ENCODE measurements at places on chromosomes 3 and 15.

DNA sequence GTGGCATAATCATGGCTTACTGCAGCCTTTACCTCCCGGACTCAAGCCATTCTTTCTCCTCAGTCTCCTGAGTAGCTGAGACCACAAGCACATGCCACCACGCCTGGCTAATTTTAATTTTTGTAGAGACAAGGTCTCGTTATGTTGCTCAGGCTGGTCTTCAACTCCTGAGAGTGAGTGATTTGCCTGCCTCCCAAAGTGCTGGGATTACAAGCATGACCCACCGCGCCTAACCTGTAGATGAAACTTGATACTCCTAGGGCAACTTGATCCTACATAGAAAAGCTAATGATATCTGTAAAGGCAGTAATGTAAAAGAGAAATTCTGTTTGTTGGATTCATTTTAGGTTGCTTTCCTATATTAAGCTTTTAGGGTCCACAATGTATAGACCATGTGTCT, 391.9 kb upstream of the THRB start:
- DNase-seq, result no peak

DNA sequence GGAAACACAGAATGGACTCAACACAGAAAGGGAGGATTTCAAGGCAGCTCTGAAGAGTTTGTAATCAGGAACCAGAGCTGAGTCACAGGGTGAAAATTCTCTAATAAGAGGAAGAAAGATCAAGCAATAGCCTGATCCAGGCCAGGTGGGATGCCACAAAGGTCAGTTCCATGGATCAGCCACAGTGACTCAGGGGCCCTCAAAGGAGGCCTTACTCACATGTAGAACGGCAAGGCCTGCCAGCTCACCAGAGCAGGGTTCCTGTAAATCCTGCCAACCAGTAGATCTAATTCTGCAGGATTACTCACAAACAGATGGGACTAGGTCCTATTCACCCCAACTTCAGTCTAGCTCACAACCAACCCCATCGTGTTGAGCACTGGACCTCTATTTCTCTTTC, 78.3 kb upstream of the PPP2R3A start:
- peak; percentile 95 for DNase-seq

GRCh38 chr15:92749216-92749615, 93.6 kb upstream of the FAM174B start:
- DNase-seq, result no peak

- DNase-seq, result peak; percentile 49
These were observed 39.0 kb upstream of the IGF1R start for GRCh38 chr15:98609144-98609852.

- no peak for DNase-seq
These were observed 183.6 kb downstream of the DCLK3 start for GRCh38 chr3:36580716-36581115.

- DNase-seq, result no peak
These were observed 31.5 kb upstream of the MECOM start for GRCh38 chr3:169695031-169695430.

DNA sequence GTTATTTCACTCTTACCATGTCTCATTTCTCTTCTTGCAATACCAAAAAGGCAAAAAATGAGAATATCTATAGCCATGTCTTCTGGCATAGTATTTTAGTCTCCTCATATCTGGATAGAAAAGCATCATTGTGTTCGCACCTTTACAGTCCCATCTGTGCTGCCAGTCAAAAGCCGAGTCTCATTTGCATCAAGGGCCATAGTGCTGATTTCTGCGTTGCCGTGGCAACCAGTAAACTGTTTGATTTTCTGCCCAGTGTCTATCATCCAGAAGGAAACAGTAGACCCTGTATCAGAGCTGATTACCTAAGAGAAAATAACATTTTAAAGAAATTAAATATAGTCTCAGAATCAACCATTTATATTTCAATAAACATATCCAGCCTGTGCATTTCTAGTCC, 86.1 kb upstream of the SERPINI2 start:
- DNase-seq, result no peak

DNA sequence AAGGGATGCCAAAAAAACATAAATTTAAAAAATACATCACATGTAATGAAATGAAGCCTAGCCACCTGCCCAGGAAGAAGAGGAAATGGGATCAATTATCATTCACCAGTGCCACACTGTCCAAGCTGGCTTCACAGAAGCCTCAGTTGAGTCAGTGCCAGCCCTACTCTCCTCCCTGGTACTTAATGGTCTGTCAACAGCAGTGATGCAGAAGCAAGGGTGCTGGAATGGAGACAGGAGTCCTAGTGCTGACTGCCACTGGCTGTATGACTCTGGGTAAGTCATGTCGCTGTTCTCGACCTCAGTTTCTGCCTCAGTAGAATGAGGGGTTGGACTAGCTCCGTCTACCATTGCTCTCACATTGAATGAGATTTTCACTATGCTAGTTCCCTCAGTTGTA, 78.5 kb upstream of the LARS2 start:
- DNase-seq, result no peak

DNA sequence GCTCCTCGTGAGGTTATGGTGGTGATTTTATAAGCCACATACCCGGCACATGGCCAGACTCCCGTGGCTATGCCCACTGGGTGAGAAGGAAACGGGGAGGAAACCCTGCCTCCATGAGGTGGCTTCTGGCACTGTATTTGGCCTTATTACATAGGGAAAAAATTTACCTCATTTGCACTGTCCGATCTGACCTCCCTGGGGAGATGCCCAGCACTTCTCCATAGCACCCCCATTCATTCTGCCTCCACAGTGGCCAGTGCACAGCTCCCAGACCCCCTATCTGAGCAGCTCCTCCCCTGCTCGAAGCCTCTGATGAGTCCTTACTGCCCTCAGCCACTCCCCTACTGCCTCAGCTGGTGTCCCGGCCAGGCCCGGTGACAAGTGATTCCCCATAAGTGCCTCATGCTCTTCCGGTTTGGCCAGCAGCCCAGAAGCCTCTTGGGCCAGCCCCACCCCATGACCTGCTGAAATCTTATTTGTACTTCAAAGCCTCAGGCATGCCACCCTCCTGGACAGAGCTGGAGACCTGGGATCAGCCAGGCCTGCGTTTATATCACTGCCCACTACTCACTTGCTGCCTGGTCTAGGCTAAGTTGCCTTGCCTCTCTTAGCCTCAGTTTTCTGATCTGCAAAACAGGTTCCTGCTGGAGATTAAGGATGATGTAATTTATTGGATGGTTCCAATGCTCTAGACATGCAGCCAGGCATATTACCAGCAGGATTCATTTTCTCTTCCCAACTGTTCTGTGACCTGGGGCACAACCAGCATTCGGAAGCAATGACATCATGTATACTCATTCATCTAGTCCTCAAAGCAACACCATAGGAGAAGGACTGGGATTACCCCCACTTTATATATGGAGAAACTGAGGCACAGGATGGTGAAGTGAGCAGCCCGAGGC, 30.6 kb upstream of the SLC6A6 start:
- peak; percentile 79 for DNase-seq

DNA sequence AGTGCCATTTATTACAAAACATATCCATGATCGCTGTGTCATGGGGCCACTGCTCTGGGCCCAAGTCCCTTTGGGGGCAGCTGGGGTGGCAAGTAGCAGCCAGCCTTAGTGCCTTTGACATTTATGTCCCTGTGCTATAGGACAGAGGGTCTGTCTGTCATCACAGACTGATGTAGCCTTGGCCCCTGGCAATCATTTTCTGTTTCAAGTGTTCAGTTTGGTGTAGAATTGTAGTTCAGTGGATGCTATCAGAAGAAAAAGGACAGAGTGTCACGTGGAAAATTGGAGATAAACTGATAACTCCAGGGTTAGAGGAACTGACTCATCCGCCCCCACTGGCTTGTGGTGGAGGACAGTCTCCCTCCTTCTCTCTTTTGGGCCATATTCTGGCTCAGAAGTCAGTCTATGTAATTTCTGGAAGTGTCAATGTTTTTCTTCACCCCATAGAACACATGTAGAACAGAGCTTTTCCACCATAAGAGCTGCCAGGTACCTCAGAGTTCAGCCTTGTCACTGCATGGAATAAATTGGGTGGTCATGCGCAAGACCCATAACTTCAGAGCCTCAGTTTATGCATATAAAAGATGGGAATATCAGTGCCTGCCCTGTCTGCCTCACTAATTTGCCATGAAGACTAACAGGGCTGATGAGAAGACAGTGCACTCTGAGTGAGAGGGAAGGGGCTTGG, 4.5 kb upstream of the MRPS22 start:
- DNase-seq, result no peak

DNA sequence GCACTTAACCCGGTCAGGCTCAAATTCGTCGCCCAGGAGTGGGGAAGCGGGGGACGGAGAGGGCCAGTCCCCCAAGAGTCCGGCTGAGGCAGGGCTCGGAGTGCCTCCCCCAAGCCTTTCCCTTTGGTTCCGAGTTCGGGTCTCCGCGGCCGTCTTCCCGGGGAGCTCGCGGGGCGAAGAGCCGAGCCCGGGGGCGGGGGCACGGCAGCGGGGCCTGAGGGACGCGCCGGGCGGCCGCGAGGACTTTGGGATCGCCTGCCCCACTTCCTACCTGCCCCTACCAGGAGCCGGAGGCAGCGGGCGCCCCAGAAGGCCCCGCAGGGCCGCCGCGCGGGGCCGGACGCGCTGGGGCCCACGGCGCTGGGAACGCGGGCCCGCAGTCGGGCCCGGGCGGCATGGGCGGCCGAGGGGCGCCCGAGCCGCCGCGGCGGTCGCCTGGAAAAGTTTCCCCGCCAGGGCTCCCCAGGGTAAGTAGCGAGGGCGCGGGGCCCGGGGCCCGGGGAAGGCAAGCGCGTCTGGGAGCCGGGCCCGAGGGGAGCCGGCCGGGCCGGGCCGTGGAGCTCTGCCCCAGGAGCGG, 2.8 kb downstream of the FURIN start:
- DNase-seq, result no peak

DNA sequence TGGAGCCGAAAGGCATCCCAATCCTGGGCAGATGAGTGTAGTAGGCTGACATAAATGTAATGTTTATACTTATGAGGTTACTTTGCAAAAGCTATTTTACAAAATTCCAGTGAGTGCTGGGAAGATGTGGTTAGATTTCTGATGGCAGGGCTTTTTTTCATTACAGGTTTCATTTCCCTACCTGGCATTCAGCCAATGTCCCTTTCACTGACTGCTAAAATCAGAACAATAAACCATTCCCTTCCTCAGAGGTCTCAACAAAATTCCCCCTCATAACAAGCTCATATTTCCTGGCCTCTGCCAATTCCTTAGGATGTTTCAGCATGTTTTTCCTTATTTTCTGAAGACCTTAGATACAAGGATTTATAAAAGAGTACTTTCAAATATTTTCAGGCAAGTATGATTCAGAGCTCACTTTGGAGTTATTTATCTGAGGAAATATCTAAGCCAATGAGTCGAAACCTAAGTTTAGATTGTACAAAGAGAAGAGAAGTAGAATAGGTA, 40.9 kb upstream of the CCDC80 start:
- peak; percentile 76 for DNase-seq

DNA sequence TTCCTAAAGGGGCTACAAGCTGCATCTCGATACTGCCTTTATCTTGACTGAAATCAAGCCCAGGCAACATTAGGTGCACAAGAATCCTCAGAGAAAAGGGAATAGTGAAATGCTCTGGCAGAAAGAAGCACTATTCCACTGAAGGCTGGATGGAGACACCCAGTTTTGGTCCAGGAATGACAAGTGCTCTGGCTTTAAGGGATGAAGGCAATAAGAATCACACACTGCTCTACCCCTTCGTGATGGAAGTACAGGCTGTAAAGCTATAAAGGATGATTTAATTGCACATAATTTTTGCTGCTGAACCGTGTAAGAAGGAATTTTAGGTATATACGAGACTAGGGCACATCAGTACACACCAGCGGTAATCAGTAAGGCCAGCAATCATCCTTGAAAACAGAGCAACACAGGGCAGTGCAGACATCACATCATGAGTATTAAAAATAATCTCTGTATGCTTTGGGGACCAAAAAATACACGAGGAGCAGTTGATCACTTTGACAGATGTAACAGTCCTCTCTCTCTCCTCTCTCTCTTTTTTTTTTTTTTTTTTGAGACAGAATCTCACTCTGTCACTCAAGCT, 414.6 kb upstream of the TBL1XR1 start:
- DNase-seq, result no peak

DNA sequence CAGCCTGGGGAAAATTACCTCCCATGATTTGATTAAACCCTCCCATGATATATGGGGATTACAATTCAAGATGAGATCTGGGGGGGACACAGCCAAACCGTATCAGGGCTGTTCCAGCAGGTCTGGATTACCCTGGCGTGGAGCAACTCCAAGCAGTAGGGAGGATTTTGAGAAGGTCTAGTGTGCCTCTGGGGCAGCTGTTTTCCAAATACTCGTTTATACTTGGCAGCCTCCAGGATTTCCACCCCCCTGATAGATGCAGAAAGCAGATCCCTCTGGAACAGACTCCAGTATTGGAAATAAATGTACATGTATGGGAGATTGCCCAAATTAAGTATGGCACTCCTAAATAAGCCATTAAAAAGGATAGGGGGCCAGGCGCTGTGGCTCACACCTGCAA, 7.7 kb upstream of the IRAK2 start:
- no peak for DNase-seq

DNA sequence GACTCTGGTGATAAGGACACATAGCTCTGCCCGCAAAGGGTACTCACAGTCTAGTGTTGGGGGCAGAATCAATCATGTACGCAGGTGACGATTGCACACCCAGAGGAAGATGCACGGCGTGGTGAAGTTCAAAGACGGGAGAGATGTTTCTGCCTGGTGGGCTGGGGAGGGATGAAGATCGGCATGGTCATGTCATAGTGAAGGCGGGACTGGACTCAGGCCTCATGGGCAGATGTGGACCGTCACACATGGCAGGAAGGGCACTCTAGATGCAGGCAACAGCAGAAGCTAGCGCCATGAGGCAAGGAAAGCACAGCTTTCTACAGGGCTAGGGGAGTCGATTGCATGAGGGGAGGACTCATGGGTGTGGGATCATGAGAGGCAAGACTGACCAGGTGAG, 240.6 kb downstream of the OPA1 start:
- no peak for DNase-seq

- DNase-seq, result no peak
These were observed 41.5 kb downstream of the CSNK1G1 start for GRCh38 chr15:64314456-64314855.

DNA sequence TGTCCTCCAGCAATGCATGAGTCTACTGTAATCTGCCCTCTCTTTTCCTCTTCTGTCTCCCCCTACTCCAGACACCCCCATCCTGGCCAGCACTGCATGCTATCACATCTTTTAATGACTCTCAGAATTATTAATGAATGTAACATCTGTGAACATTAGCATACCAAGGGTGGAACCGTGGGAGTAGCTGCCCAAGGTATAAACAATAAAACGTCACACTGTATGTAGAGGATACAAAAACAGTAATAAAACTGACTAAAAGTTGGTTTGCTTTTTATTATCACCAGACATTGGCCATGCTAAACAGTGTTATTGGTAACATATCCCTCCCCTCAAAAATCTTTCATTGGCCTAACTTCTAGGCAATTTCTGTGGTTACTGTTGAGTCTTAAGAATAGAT, 24.7 kb downstream of the NUDT16 start:
- DNase-seq, result no peak

All from RCC 7860 (cell line).